ENCODE measurements at places on chromosomes 6 and 20.

DNA sequence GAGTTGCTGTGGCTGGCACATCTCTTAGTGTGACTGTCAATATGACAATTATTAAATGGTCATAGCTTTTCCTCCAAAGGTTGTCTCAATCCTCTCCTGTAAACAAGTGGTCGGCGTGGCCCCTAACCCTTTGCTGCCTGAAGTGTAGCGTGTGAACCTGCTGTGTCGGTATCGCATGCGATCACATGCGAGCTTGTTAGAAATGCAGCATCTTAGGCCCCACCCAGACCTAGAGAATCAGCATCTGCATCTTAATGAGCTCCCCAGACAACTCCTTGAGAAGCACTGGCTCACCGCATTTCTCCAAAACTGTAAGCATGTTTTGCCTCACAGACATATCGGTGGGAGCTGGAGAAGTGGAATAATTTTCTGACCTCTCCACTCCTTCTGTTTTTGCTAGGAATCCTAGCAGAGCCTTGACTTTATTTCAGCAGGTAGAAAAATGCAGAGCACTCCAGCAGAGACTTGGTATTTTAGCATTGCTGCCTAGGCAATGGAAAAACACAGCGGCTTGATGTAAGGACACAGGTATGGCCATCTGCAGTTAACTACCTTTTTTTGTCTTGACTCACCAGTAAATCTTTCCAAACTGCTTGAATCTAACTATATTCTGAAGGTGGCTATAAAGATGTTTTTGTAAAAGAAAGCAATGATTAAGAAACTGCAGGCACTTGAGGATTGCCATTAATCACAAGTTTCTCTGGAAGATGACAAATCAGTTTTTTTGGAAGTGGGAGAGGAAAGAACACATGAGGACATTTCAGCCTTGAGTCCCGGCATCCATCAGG is 67.6 kb downstream of the PSMG4 start:
- DNase-seq = no peak

DNA sequence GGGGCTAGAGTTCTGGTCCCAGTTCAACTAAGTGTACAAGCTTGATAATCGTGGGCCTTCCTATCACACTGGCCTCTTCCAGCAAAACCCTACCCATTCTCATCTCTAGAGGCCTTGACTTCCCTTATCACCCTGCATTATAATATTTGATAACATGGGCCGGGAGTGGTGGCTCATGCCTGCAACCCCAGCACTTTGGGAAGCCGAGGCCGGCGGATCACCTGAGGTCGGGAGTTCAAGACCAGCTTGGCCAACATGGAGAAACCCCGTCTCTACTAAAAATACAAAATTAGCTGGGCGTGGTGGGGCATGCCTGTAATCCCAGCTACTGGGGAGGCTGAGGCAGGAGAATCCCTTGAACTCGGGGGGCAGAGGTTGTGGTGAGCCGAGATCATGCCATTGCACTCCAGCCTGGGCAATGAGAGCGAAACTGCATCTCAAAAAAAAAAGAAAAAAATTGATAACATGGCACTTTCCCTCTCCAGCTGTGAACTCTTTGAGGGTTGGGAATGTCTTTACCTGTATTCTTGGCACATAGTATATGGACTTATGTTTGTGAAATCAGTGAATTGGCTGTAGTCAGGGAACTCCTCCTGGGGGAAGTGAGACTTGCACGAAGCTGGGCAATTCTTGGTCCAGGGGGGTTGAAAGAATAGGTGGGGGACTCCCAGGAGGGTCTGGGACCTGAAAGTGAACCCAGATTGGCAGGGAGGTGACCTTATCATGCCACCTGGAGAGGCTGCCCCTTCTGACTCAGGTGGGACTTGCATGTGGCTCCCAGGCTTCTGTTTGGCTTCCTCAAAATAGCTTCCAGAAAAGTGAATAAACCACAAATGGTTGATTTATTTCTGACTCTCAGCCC is 915 bp upstream of the C6orf47 start:
- no peak for DNase-seq

GRCh38 chr20:45479822-45480221 is 10.3 kb downstream of the WFDC2 start:
- no peak for DNase-seq

DNA sequence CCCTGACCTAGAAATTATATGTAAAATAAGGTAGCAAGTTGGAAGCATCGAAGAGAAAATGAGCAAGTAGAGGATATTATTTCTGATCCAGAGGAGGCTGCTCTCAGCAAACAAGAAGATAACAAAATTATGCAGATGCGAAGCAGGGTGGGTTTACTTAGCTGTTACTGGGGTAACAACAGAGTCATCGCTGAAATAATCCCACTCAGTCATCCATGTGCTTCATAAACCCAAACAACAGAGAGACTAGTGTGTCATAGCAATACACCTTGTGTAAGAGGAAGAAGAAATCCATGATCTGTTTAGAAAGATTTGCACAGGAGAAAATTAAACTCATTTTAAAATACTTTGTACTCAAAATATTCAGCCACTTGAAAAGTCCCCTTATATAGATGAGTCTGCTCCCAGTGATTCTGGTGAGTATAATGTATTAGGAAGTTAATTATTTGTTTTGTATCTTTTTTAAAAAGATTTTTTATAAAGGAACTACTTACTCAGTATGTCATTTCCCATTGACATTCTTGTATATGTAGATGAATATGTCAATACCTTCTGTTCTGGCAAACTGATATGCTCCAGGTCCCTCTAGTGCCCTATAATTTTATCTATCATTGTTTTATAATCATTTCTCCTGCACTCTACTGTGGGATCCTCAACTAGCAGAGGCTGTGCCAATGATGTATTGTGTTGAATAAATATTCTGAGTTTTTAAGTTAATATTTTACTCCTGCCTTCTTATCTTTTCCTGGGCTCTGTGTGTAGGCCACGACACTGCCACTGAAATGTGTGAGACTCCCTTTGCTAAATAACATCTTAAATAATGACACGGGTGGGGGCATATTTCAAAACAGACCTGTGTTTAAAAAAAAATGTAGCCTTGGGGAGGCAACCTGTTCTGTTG is 8.6 kb upstream of the HIVEP2 start:
- DNase-seq = no peak

DNA sequence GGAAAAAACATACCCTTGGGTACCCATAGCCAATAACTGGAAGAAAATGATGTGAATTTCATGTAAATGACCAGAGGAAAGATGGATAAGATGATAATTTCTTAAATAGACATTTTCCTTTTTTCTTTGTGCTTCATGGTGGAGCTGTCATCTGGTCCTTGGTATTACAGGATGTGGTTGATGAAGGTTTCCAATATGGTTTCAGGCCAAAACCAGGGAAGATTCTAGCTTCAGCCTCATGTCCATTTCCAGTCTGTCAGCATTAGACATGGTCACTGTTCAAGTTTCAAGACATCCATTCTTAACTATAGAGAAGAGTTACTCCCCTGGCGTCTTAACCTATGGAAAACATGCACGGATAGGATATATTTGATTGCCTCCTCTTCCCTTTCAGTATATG is 63.6 kb downstream of the SSR1 start:
- DNase-seq = no peak
